ENCODE measurements at places on chromosomes 4 and X.

DNA sequence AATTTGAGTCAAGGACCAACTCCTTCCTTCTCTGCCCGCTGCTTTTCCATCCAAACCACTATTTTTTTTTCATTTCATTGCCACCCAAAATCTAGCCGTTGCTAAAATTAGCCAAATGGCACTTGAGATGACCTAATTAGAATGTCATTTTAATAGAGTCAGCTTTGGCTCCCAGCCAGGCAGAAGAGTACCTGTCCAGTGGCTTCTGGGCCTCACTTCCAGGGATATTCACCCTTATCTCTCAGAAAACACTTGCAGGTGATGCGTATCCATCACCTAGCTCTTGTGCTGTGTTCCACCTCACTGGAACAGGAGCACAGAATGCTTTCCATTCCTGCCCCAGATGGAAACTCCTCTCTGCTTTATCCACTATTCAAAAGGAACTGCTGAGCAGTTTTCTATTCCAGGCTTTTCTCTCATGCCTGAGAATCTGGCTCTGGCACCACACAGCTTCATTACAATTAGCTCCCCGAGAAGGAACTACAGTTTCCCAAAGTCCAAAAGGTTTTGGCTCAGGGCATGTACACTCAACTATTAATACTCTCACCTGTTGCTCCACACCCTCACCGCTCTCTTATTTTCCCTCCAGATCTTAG lies 18.5 kb downstream of the MAGEA9B start:
- DNase-seq = no peak

GRCh38 chr4:18722748-18723191 lies 701.2 kb upstream of the LCORL start:
- DNase-seq = no peak

- no peak for DNase-seq
These were observed 326.1 kb upstream of the EMCN start for GRCh38 chr4:100843910-100844309.

DNA sequence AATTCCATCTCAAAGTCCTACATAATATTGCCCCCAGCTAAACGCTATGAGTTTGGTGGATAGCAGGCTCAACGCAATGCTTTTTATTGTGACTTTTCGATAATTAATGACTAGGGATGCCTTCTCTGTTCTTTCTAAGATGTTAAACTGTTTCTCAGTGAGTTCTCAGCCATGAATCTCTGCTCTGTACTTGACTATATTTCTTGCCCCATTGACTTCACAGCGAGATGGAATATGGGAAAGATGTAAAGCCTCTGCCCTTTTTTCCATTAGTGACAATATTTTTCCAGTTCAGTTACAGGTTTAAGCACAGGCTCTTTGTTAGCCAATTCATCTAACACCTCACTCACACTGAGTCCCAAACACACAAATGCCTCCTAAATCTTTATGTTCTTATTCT lies 1022.0 kb downstream of the ADGRL3 start:
- DNase-seq = no peak

- no peak for DNase-seq
These were observed 120.0 kb downstream of the SH3RF1 start for GRCh38 chr4:169150806-169151205.

DNA sequence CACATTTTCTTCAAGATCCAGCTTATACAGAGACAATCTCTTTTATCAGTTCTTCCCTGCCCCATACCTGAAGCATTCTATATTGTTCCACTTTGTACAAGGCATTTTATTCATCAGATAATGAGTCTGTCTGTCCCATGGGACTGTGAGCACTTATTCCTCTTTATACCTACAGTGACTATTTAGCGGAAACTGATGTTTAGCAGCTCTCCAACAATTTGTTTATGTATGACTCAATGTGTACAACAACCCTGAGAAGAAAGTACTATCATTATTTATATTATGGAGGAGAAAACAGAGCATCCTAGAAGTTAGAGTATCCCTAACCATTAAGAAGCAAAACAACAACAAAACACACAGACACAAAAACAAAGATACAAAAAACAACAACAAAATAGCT lies 306.5 kb downstream of the PRDM5 start:
- no peak for DNase-seq

GRCh38 chrX:41024755-41025154 lies 60.5 kb upstream of the USP9X start:
- DNase-seq = no peak

DNA sequence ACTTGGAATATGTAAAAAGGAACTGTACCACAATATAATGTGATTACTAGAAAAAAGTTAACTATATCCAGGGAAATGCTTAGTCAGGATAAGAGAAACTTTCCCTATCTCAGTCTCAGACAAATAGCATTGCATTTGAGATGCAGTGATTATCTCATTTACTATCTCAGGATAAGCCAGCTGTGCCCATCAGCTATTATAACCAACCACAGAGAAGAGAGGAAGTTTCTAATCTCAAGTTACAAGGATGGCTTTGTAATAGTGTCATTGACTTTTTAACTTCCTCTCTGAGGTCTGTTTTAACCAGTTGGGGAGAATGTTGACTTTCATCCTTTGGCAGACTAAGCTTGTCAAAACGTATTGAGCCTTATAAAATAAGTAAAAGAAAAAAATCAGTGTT lies 56.5 kb downstream of the SNX25 start:
- DNase-seq = no peak

GRCh38 chr4:33218238-33218637 lies 2498.1 kb downstream of the PCDH7 start:
- DNase-seq = no peak

GRCh38 chrX:53171356-53171755 lies 53.7 kb downstream of the KDM5C start:
- DNase-seq = no peak

DNA sequence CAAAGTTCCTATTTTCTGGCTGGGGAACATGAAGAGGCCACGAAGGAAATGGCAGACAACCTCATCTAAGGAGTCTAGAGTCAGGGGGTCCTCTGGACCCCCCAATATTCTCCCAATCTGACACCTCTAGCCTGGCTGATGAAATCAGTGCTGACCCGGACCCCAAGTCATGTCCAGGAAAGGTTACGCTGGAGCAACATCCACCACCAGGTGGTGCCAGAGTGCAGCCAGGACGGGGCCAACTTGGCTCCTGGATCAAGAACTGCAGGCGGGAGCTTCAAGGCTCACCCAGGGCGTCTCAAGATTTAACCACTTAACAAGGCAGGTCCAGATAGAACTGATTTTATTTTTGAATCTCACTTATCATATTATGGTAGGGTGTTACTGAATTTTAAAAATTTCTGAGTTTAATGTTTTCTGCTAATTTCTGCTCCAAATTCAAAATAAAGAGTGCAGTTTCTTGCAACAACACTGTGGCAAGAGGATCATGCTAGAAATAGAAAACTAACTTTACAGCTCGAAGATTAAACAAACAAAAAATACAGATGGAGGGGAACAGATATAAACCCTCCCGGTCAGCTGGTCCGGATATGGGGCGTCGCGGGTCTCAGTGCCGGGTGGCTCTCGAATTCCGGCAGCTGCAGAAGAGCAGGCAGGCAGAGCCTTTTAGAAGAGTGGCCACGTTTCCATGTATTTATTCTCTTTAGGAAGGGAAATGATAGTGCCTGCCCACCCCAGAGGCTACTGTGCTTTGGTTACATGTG lies 135.5 kb downstream of the AFAP1 start:
- DNase-seq = no peak

Data from vagina (tissue), 2 donors.